ENCODE measurements at places on chromosomes 6 and 20. TPM values are rescaled to one million over a fixed set of nuclear protein-coding genes. Genes with fewer than 3 reads are reported as not detected.

The PTPRK gene
- 19.9 TPM for total RNA-seq

The MLIP gene
- total RNA-seq = 2.3 TPM

DNA sequence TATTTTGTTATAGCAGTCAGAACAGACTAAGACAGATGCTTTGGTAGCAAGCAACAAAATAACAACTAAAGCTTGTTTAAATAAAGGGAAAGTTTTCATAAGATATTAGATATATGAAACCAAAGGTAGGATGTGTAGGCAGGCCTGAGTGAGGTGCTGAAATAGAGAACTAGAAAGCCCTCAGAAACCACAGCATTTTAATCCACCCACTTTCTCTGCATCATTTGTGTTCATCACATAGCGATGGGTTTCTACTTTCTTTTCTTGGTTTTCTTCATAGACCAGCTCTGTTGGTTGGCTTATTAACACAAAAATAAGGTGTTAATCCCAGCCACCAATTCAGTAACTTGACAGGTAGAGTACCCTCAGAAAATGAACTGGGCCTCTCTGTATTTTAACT is 58.6 kb downstream of the RPS12 start:
- no peak for DNase-seq

DNA sequence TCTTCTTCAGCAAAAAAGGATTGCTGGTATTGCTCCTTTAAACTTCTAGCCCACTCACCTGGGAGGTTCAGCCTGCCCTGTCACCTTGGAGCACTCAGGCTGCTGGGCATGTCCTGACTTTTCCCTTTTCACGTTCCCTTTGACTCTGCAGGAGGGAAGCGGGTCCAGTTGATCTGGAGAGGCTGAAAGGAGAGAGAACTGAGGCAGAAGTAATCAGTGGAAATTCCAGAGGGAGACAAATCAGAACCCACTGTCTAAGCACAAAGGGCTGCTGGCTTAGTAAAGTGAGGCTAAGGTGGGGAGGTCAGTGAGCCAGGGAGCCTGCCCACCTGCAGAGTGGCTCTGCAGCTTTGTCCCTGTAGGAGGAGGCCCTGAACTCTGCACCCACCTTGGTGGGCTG is 9.7 kb upstream of the SYNDIG1 start:
- no peak for DNase-seq

GRCh38 chr6:144394210-144394609 is 109.1 kb downstream of the UTRN start:
- DNase-seq = no peak
